ENCODE measurements at places on chromosomes 2 and 18.

GRCh38 chr2:217966423-217967070 is 36.2 kb downstream of the TNS1 start:
- DNase-seq = no peak

DNA sequence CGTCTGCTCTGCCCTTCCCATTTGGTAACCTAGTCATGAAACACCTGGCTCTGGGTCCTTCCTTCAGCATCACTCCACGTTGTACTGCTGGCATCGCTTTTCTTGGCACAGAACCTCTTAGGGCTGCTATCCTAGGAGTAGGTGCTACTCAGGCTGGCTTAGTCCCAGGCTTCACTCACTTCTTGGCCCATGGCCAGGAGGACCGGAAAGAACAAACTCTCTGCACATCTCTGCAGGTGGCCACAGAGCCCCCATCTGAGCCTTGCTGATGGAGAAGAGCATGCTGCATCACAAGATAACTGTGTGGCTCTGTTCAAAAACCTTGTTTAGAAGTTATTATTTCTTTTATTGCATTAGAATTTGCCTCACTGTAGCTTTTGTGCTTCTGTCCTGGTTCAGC is 447.2 kb upstream of the TNP1 start:
- no peak for DNase-seq

DNA sequence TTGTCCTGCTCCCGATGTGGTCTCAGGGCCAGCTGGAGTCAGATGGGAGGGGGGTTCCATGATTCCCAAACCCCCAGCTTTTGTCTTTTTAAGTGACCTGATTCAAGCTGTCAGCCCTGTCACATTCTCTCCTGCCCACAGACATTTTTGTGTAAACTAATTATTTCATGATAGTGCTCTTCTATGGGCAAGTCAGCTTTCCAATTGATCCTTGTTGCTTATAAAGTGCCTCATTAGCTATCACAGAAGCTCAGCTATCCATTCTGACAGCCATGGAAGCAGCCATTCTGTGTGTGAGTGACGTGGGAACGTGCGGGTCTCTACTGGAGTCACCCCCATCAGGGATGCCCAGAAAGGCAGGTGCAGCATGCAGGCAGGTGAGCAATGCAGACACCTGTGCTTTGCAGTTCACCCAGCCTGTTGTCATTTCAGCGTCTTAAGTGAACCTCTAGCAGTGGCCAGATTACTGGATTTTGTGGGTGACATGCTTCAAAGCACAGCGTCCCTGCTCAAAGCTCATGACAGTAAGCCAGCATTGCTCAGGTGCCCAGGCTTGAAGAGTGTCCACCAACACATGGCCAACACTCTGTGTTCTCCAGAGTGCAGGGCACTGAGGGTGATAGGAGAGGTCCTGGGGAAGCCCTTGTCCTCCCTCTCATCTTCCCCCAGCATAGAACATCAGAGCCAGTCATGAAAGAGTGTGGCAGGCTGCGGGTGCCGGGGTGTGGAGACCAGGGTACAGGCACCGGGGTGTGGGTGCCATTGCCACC is 162.1 kb upstream of the SH3BP4 start:
- DNase-seq = no peak

- no peak for DNase-seq
These were observed 110.2 kb upstream of the THOC1 start for GRCh38 chr18:378079-378478.

- DNase-seq = no peak
These were observed 216.3 kb downstream of the C1D start for GRCh38 chr2:67846370-67847070.

DNA sequence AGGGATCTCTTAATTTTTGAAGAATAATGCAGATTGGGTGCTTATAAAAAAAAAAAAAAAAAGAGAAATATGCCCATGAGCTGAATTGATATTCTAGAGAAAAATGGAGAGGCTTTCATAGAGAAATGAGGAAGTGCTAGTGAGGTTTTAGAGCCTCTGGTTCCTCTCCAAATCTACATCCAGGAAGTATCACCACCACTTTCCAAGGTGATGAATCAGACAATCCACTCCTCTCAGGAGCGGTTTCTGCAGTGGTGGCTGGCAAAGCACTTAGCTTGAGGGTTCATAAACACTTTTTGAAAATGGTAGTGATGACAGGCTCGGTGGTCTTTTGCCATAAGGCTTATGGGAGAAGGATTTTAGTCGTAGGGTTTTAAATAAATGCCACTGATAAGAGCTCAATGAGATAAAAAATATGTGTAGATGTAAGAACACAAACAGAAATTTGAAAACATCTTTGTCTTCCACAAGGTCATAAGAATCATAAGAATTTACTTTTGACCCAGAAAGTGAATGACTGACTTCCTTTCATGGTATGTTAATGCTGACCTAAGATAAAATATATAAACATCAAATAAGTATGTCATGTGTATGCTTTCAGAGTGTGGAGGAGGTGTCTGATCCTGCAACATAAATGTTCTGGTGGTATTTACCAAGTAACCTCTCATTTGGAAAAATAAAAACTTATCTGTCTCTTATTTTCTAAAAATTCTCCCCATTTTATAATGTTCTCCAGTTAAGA is 42.1 kb upstream of the DSG1 start:
- no peak for DNase-seq

DNA sequence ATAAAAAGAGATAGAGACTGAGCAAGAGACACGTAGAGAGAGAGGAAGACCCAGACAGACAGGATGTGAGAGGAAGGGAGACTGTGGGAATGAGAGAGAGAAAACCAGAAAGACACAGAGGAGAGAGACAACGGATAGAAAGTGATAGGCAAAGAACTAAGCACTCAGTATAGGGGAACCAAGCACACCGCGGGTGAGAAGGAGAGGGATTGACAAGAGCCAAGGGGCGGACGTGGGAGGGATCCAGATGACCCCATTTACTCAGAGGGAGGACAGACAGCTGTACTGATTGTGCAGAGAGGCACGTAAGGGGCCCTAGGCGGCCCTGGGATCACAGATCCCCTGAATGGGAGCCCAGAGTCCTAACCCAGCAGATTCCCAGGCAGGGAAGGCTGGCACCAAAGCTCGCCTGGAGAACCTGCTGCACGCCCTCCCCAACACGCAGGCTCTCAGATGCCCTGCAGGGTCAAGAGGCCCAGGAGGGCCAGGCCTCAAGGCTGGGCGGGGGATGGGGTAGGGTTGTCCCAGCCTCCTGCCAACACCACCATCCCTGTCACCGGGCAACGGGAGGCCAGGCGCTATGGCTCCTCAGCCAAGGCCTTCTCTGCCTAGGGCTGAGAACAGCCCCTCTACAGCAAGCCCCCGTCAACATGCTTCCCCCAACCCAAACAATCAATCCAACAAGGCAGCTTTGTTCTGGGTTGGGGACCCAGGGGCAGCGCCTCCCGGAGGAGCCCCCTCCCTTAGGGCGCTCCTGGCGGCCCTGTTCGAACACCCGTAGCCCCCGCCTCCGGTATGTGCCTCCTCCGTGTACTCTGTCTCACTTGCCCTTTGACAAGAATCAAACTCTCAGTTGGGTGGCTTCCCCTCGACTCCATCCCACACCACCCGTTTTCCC is 579 bp downstream of the LOXL3 start:
- DNase-seq = no peak

DNA sequence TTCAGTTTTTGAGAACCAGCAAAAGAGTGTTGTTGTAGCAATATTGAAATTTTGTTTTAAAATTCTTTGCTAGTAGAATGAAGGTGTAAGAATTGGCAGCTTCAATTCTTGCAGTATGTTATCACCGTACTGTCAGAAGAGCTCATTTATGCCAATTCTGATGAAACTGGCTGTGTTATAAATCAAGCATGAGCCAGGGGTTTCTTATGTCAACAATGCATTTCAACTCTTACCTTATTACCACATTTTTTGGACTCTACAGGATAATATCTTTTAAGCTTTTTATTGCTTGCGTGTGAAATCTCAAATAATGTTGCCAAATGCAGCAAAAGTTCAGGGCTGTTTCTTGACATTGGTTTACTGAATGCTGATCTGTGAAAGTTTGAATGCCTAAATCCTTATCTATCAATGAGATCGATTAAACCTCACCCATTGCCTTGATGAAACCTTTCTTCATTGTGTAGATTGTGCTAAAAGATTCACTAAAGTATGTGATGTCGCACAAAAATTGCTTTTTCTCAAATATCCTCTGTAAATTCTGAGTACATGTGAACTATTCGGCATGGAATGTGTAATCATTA is 1389.3 kb upstream of the ZEB2 start:
- no peak for DNase-seq

DNA sequence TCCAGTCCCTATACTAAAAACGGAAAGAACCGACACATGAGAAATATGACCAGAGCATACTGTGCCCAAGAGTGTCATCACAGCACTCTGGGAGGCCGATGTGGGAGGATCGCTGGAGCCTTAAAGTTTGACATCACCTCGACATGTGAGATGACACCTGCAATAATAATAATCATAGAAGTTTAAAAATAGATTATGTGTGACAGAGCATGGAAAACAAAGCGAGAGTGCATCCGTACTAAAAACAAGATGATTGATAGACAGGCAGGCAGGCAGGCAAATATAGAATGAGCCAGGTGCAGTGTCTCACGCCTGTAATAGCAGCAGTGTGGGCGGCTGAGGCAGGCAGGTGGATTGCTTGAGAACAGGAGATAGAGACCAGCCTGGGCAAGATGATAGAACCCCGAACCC is 114.8 kb upstream of the ANKRD30BL start:
- no peak for DNase-seq

- DNase-seq = no peak
These were observed at the start of gene ANTXR1 for GRCh38 chr2:69013142-69013839. ANTXR1 (plus strand) TSS chr2:69013179; CDS start chr2:69013500, 321 bp downstream.

- DNase-seq = no peak
These were observed 152.3 kb downstream of the DIS3L2 start for GRCh38 chr2:232113821-232114220.

DNA sequence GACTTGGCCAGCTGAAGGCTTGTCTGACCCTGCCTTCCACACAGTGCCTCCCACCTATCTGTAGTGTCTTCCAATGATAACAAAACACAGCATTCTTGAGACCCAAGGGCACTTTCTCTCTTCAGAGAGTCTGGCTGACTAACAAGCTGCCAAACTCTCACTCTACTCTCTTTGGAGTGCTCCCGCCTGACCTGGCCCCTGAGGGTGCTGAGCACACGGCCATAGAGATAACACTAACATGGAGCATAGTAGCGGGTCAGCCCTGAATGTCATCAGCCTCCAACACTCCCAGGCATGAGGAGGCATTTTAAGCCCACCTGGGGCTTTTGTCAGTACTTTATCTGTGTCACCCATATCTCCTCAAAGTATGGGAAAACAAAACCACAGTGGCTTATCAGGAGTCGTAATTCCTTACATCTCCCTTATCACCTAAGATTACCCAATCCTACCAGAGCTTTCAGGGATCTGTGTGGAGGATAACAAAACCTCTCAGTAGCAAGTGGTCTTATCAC is 160.3 kb upstream of the TCF4 start:
- DNase-seq = no peak

- DNase-seq = no peak
These were observed 11.5 kb downstream of the GEN1 start for GRCh38 chr2:17765398-17765797.

DNA sequence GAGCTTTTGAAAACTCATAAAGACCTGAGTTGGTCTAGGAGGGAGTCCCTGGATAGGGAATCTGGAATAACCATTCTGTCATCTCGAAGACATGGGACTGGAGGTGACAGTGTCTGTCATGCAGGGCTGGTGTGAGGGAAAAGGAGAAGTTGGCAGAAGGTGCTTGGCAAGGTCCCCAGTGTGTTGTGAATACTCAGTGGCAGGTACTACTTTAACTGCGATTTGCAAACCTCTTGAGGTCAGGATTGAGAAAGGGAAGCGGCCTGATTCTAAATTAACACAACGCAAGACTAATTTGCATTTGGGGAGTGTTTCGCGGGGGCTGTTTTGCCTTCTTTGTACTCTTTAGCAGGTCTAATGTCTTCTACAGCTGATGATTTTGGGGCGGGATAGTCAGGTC is 77.0 kb upstream of the TMEM200C start:
- no peak for DNase-seq

DNA sequence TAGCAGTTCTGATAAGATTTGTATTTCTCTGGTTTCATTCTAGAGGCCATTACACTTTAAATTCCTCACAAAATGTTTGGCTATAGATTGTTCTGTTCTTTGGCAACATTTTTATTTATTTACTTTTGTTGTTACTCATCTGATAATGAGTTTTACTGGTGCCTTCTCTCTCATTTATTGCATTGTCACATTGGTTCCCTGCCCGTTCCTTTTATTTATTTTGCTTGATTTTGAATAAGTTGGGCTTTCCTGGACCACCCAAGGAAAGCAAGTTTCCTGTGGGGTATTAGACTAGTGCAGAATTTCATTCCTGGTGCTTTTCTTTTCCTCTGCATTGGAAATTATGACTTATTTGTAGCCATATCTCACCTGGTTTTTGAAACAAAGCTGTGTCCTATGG is 232.0 kb downstream of the SOCS6 start:
- no peak for DNase-seq

DNA sequence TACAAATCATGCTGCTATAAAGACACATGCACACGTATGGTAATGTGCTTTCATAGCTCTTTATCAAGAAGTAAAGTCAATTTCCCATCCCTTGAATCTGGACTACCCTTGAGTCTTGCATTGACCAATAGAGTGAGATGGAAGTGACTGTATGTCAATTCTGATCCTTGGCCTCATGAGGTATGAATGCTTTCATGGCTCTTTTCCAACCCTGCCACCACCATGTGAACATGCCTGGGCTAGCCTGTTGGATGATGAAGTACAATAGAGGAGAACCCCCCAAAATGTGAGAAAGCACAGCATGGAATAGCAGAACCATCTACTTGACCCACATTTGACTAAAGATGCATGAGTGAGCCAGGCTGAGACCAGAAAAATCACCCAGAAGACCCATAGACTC is 237.0 kb downstream of the NYAP2 start:
- DNase-seq = no peak

GRCh38 chr18:49139766-49140165 is 189.0 kb upstream of the SMAD7 start:
- no peak for DNase-seq

- no peak for DNase-seq
These were observed 1918.2 kb upstream of the PIK3C3 start for GRCh38 chr18:40036861-40037260.

DNA sequence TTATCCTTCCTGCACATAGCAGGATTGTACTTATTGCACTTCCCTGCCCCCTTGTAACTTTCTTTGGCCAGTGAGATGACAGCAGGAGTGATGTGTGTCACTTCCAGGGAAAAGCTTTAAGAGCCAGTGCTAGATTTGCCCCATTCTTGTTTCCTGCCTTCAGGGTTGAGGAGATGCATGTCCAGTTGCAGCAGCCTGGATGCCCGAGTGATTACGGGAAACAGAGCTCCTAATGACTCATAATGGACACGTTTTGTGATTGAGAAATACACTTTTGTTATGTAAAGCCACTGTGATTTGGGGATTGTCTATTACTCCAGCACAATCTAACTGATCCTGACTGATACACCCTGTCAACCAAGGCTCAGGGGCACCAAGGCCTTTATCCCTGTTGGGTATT is 5.0 kb upstream of the TET3 start:
- no peak for DNase-seq

- DNase-seq = no peak
These were observed 3.4 kb downstream of the MBP start for GRCh38 chr18:77129150-77129551.

- DNase-seq = no peak
These were observed 176.1 kb downstream of the KLHL29 start for GRCh38 chr2:23561088-23561487.
